Adrenal gland (tissue), 19 donors: ENCODE measurements at places on chromosomes 4 and X. TPM values are rescaled to one million over a fixed set of nuclear protein-coding genes. Genes with fewer than 3 reads are reported as not detected.

The FGFR3 gene
- 2.1 TPM for polyA plus RNA-seq

- peak overlapping the region; percentile 32 for H3K4me3 ChIP-seq
- H3K36me3 ChIP-seq, result no peaks in the 10 kb centered on the region
- peak; percentile 94 for DNase-seq
- no peaks in the 10 kb centered on the region for H3K4me1 ChIP-seq
Observed at GRCh38 chrX:41009850-41010846, 75.1 kb upstream of the USP9X start.

DNA sequence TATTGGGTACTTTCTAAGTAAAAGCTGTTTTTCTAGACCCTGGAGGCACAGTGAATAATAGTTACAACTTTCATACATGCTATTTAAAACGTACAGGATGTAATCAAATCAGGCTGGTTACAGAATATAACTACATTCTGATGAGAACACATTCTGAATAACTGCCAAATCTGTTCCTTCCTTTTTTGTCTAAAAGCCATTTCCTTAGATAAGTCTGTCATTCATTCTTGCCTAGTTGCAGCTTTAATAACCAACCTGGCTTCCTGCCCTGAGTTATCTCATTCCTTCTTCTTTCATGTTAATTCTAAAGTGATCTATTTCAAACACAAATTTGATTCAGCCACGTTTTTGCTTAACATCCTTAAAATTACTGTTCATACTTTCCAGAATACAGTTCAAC lies 189.7 kb upstream of the ITM2A start:
- H3K4me1 ChIP-seq, result no peaks in the 10 kb centered on the region
- no peak overlapping the region for H3K4me3 ChIP-seq
- H3K27me3 ChIP-seq, result peaks cover 4% of the 10 kb centered on the region
- no peak overlapping the region for H3K27ac ChIP-seq

DNA sequence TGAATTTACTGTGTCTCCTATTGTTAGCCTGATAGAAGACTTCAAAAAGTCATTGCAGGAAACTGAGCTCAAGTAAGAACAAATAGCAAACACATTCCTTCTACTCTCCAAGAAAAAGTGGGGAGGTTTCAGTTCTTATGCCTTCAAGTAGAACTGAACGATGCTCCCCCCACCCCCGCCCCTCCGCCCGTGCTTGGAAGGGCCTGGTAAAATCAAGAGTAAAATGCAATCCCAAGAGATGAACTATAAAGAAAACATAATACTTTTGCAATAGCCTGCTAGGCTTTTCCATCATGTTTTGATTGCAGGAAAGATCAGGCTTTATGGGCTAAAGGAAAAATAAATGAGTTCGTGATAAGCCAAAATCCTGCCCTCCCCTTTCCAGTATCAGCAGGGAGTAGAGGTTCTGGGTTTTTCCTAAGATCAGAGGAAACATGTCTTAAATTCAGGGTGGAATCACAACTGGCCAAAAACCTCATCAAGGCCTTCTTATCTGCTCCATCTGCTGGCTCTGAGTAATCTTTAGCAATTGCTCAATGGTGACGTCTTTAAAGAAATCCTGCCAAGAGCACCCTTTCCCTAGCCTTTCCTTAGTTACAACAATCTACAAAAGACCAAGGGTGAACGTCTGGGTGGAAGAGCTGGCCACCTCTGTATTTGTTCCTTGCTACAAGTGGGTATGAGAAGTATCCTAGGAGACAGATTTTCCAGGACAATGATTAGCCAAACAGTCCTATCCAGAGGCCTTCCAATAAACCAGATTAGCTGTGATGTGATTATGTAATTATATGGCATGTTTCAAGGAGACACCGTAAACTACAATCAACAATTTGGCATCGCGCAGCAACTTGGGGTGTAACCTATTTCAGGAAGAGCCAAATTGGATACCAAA lies 66.3 kb upstream of the FAM9C start:
- H3K27ac ChIP-seq, result peak overlapping the region; percentile 73
- peaks cover 10% of the 10 kb centered on the region for H3K4me1 ChIP-seq
- peak; percentile 78 for DNase-seq
- no peak overlapping the region for H3K4me3 ChIP-seq

GRCh38 chrX:153226344-153227185 lies 47.5 kb downstream of the MAGEA1 start:
- DNase-seq, result no peak
- H3K4me1 ChIP-seq, result no peaks in the 10 kb centered on the region
- H3K36me3 ChIP-seq, result no peaks in the 10 kb centered on the region
